Glomerular endothelial cell (primary cell): ENCODE measurements at places on chromosomes 6 and 20. TPM values are rescaled to one million over a fixed set of nuclear protein-coding genes. Genes with fewer than 3 reads are reported as not detected.

GRCh38 chr6:67496191-67496590, 1138.9 kb upstream of the ADGRB3 start:
- no peak for DNase-seq

GRCh38 chr6:128723667-128724066, 159.3 kb upstream of the LAMA2 start:
- no peak for DNase-seq

DNA sequence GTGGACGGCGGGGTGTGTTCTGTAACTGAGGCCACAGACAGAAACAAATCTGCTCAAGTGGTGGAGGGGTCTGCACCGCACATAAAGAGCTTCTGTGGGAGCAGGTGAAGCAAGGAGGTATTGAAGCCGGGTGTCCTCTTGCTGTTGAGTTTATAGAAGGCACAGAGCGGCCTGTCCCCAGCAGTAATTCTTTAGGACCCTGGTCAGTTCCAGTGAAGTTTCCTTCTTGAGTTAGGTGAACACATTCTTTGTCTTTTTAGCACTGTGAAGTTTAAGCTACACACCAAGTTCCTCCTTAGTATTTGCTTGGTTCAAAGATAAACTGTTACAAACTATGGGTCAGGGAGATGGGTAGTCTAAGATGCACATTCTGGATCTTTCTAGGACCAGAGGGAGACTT, 6.1 kb downstream of the PRDM1 start:
- no peak for DNase-seq

- no peak for DNase-seq
Measured at GRCh38 chr6:136319732-136320131, 30.1 kb upstream of the BCLAF1 start.

GRCh38 chr6:113315879-113316278, 541.3 kb upstream of the MARCKS start:
- no peak for DNase-seq

- peak; percentile 98 for DNase-seq
Measured at GRCh38 chr6:56370561-56371211, 123.3 kb upstream of the COL21A1 start.

GRCh38 chr6:155142168-155143028, 121.4 kb upstream of the CLDN20 start:
- peak; percentile 98 for DNase-seq

GRCh38 chr6:17212546-17213371, 68.4 kb upstream of the RBM24 start:
- no peak for DNase-seq

- DNase-seq: no peak
Measured at GRCh38 chr20:48765359-48765758, 62.4 kb downstream of the PREX1 start.

- no peak for DNase-seq
Measured at GRCh38 chr20:3894796-3895195, 5.6 kb downstream of the PANK2 start.

- no peak for DNase-seq
Measured at GRCh38 chr6:14804785-14805210, 441.1 kb upstream of the JARID2 start.

DNA sequence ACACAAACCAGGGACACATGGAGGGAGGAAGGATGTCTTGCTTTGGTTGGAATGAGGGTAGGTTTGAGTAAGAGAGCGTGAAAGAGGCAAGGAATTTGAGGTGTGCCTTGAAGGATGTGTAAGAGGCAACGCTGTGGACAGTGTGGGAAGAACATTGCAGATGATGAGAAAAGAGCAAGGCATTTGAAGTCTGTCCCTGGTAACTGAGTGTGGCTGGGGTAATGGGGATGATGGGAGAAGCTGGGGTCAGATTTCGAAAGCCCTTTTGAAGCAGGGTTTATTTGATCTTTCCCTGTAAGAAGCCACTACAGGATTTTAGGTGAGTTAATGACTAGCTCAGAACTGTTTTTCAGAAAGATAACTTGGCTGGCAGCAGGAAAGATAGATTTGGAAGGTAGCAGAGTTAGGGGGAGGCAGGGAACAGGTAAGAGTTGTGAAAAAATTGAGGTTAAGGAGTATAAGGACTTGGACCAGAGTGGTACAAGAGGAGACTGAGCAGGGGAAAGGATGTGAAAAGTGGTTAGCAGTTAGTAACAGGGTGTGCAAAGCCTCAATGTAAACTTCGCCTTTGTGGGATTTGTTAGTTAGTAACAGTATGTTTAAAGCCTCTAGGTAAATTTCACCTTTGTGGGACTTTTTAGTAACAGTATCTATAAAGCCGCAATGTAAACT, 17.7 kb downstream of the UTRN start:
- DNase-seq: no peak

DNA sequence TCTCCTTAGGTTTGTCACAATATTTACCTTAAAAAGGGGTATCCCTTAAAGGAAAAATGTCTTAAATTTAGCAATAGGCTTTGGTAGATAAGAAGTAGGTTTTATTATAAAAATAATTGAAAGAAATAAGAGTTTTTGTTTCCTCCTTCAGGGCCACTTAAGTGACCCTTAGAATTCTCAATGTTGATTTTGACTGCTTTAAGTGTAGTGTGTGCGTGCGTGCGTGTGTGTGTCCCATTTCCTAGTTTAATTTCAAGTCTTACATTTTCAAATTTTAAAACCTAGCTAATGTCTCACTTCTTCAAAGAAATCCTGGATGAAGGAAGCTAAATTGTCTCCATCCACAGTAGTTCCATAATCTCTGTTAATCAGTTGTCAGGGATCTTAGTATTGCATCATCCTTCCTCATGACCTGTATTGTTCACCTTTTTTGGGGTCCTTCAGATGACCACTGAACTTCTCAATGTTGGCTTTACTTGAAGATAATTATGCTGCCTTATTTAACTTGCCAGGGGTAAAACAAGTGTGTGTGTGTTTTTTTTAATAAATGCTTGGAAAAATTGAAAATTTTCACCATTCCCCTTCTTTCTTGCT, 50.7 kb upstream of the TFB1M start:
- DNase-seq: no peak

- no peak for DNase-seq
Measured at GRCh38 chr20:9686001-9686400, 152.9 kb downstream of the PAK5 start.

GRCh38 chr6:46138281-46138680, 8.5 kb downstream of the ENPP4 start:
- no peak for DNase-seq

DNA sequence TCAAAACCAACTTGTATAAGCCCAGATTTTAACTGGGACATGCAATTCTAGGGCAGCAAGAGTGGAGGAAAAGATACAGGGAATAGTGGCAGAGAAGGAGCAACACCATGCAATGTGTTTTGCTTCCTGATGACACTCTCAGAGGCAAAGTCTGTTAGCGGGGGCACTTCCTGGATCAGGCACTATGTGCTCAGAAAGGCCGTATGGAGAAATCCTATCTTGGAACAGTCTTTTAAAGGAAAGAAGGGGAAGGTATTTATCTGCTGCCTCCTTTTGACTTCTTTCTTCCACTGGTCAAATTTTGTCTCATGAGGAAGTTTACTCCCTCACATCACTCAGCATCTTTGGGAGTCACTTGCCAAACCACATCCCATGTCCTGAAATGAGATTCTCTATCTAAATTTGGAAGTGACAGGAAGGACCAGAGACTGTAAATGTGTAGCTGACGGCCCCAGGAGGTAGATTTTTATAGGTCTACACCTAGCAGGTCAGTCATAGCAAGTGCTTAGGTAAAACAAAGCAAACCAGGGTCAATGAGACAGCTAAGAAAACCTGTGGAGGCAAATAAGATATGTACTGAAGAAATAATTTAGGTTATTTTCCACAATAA, 91.7 kb upstream of the ELOVL5 start:
- DNase-seq: no peak

- DNase-seq: no peak
Measured at GRCh38 chr6:84284428-84285049, 57.1 kb upstream of the CEP162 start.

GRCh38 chr20:34385464-34385863, 22.4 kb downstream of the ITCH start:
- DNase-seq: no peak

GRCh38 chr6:118843685-118844390, 50.1 kb upstream of the ASF1A start:
- no peak for DNase-seq

- DNase-seq: no peak
Measured at GRCh38 chr20:41138475-41139226, 1.3 kb downstream of the PLCG1 start.

GRCh38 chr6:117684749-117685148, 9.5 kb downstream of the NUS1 start:
- no peak for DNase-seq

The MEI4 gene
- total RNA-seq: not detected in 2 replicates

The CST2 gene
- total RNA-seq: not detected in 2 replicates

The FAM184A gene
- total RNA-seq: 0.34 and 0.76 TPM in 2 replicates

The PRR18 gene
- total RNA-seq: not detected in 2 replicates

The FAM210B gene
- 61.2 and 69.9 TPM in 2 replicates for total RNA-seq

The OOEP gene
- total RNA-seq: not detected in 2 replicates

The CLDN20 gene
- not detected in 2 replicates for total RNA-seq

The UNC5CL gene
- 0.10 TPM in 1 of 2 replicates, not detected in the other for total RNA-seq

The TMC2 gene
- not detected in 2 replicates for total RNA-seq

The LRFN2 gene
- total RNA-seq: not detected in 2 replicates

The PDSS2 gene
- total RNA-seq: 6.3 and 7.8 TPM in 2 replicates

The LTB gene
- total RNA-seq: 16.5 and 41.8 TPM in 2 replicates

The PROKR2 gene
- total RNA-seq: not detected in 2 replicates

The PDYN gene
- not detected in 2 replicates for total RNA-seq
